GM13977 (cell line): ENCODE measurements at places on chromosomes 4 and X.

GRCh38 chr4:6608758-6609414, 31.6 kb upstream of the MRFAP1 start:
- no peak for DNase-seq

DNA sequence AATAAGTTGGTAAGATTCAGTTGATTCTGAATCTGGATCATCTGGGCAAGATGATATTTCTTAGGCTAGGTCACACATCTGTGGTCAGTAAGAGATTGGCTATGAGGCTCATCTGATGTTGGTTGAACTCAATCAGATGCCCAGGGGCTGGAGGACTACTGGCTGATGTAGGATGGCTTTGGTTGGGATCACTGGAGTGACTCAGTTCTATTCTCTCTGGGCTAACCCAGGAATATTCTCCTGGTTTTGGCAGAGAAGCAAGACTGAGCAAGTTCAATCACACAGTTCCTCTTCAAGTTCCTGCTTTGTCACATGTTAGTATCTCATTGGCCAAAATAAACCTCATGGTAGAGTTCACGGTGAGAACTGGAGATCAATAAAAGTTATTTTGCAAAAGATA, 902.3 kb upstream of the SLIT2 start:
- DNase-seq: no peak

DNA sequence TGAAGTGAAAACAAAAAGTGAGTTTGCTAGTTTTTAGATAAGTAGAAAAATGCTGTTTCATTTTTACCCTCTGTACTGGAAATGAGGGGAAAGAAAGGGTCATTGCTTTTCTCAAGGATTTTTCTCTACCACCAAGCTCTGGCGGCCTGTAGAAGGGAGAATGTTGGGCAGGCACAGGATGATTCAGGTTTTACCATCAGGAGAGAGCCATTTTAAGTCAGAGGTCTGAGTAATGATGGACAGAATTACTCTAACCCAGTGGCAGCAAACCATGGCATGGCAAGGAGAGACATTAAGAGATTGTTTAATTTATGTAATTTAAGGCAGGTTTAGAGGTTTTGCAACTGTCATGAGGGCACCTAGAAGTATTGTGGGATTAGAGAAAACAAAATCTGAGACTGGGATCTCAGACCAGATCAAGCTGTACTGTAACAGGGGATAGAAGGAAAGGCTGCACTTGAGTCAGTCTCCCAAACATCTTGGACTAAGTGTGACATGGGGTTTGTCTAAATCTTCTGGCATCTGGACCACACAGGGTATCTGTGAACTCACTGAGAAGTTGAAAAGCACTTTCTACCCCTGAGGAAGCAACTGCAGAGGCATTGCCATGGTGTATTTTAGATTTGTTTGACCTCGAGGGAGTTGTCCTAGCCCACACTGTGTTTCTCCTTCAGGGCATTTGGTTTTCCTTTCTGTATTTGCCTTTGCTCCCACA, 81.6 kb downstream of the BANK1 start:
- no peak for DNase-seq

GRCh38 chrX:24243188-24243587, 70.7 kb downstream of the SUPT20HL2 start:
- DNase-seq: no peak

- DNase-seq: no peak
These were observed 178.3 kb downstream of the CHIC2 start for GRCh38 chr4:53886090-53886489.

- no peak for DNase-seq
These were observed 47.7 kb upstream of the DHX15 start for GRCh38 chr4:24632011-24632410.

DNA sequence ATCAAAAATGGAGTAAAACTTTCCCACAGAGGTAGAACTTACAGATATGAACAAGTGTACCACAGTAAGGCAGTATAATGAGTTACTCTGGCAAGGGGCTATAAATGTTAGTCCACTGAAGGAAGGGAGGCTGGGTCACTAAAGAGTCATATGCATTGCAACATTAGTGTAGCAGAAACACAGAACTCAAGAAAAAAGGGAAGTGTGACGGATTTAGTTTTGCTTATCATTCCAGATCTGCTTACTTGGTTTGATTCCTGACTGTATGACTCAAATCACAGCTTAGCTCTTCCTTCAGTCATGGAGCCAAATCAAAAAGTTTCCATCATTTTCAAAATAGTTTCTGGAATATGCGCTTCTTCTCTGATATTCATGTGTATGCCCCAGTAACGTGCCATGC, 148.7 kb downstream of the FSTL5 start:
- no peak for DNase-seq

DNA sequence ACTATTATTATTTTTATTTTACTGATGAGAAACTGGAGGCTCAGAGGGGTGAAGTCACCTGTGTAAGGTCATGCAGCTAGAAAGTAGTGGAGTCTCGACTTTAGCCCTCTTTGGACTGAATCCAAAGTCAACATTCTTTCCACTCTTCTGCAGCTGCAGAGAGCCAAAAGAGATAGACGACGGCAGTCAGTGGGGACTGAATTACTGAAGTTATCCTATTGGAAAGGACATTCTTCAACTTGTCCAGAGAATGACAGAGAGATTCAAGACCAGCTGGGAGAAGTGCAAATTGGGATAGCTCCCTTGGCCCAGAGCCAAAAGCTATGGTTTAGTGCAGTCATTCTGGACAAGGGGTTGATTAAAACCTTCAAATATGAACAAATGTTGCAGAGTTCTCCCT, 42.5 kb downstream of the VGLL1 start:
- no peak for DNase-seq

DNA sequence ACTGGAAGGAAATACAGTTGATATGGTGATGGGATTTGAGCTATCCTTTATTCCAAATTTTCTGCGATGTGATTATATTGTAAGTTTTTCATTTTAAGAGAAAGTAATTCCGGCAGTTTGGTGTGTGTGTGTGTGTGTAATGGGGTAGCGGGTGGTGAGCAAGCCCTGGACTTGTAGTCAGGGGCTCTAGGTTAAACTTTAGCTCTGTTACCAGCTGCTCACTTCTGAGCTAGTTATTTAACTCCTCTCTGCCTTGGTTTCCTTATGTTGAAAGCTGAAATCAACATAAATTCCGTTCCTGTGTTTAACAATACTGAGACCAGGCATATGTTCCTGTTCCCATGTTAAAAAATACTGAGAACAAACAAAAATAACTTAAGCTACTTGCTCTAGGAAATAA, 174.1 kb upstream of the CASK start:
- DNase-seq: no peak

- DNase-seq: no peak
These were observed 24.4 kb upstream of the LAMTOR3 start for GRCh38 chr4:99918656-99919055.

- DNase-seq: peak; percentile 20
These were observed 59.0 kb downstream of the REELD1 start for GRCh38 chr4:146273204-146273901.

DNA sequence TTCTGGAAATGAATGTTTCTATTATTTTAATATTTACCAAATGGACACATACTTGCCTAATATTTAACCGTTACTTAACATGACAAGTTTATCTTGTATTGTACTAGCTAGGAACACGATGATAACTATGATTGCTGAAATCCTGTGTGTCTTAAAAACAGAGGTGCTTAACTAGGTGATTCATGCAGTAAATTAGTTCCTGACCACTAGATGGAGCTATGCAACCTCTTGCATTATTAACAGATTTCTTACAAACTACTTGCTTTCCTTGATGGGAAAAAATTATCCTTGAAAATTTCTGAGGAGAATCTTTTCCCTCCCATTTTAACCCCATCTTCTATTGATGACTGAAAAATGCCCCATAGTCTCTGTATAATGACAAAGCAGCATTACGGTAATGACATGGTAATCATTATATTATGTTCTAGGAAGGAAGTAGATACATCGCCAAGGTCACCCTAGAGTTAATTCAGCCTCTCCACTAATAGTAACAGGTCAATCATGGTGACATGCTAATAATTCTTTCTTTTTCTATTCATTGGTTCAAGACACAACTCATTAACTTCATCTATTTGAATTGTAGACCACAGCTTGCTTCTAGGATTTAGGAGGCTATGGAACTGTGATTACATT, 844.2 kb downstream of the RAPGEF2 start:
- peak; percentile 41 for DNase-seq

- no peak for DNase-seq
These were observed 164.8 kb upstream of the EMCN start for GRCh38 chr4:100682477-100683218.

- no peak for DNase-seq
These were observed 404.6 kb upstream of the PITX2 start for GRCh38 chr4:111027526-111027925.

GRCh38 chrX:154542723-154543424, 3.8 kb downstream of the G6PD start:
- DNase-seq: no peak

DNA sequence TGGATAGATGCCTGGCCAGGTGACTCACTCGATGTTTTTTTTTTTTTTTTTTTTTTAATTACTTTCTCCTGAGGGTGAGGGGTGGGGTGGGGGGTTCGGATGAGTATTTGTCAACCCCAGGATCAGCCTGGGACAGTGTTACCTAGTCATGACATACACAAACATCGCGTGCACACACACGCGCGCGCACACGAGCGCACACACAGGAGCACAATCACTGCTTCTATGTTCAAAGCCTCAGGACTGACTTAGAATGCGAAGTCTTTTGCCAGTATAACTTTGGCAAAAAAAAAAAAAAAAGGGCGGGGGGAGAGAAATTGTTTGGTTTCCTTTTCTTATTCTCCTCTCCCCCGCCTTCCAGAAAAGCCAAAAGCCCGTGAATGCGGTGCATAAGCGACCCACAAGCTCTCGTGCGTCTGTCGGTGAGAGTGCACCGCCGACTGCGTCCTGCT, 115.0 kb upstream of the TEX13C start:
- no peak for DNase-seq

DNA sequence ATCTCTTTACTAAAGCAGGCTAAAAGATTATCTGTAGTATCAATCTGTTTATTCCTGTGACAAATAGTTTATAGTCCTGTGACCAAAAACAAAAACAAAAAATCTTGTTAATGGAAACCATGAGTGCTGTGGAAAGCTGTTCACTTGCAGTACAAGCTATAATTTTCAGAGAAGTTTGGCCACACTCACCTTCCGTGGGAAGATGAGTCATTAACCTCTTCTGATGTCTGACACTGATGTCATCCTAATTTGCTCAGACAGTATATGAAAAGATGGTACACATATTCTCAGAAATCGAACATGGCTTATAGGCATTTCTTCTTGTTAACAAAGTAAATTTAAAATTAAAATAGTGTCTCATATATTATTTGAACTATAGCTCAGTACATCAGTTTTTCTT, 19.9 kb upstream of the ENPP6 start:
- no peak for DNase-seq

- DNase-seq: no peak
These were observed 15.3 kb downstream of the MRPL1 start for GRCh38 chr4:77877771-77878565.

- DNase-seq: no peak
These were observed 536.3 kb upstream of the HTR2C start for GRCh38 chrX:114047558-114047957.

GRCh38 chr4:5247735-5248134, 196.5 kb downstream of the STK32B start:
- DNase-seq: no peak

- DNase-seq: no peak
These were observed 140.4 kb upstream of the GRID2 start for GRCh38 chr4:92163348-92163747.

DNA sequence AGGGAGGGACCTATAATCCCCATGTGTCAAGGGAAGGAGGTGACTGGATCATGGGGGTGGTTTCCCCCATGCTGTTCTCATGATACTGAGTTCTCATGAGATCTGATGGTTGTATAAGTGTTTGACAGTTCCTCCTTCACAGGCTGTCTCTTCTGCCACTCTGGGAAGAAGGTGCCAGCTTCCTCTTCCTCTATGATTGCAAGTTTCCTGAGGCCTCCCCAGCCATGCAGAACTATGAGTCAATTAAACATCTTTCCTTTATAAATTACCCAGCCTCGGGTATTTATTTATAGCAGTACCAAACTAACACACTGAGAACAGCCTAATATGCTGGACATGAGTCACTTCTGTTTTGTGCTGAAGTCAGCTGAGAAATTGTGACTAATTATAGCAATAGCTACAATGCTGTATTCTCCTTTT, 656.9 kb upstream of the CPEB2 start:
- no peak for DNase-seq
